SJCRH30 (cell line): ENCODE measurements at places on chromosomes 16 and 17. TPM values are rescaled to one million over a fixed set of nuclear protein-coding genes. Genes with fewer than 3 reads are reported as not detected.

RASD1 gene
- total RNA-seq = not detected in 2 replicates

GPR139 gene
- total RNA-seq = not detected in 2 replicates

KRT20 gene
- 0.08 and 0.28 TPM in 2 replicates for total RNA-seq

ALOX15 gene
- total RNA-seq = 3.0 and 3.6 TPM in 2 replicates

LRRC46 gene
- 0.18 and 0.34 TPM in 2 replicates for total RNA-seq

DNA sequence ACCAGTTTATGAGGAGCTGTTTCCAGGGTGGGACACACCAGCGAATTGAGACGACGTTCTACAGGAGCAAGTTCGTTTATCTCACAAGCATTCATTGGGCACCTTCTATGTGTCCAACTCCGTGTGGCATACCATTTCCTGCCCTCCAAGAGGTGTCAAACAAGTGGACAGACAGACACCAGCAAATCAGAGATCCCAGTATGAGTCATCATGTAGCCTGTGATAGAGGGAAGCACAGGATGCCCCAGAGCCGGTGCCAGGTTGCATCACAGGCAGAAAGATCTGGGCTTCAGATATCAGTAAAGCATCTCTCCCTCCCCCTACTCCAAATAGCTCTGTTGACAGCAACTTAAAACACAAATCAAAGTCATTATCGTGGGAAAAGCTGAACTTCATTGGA is 31.8 kb upstream of the MAF start:
- H3K36me3 ChIP-seq = no peaks in the 10 kb centered on the region
- DNase-seq = no peak
- no peak overlapping the region for H3K4me3 ChIP-seq
- H3K27me3 ChIP-seq = no peaks in the 10 kb centered on the region
- no peak overlapping the region for H3K27ac ChIP-seq

TRPV3 gene
- total RNA-seq = 1.6 and 2.0 TPM in 2 replicates

NDUFB10 gene
- total RNA-seq = 157 and 169 TPM in 2 replicates

DNA sequence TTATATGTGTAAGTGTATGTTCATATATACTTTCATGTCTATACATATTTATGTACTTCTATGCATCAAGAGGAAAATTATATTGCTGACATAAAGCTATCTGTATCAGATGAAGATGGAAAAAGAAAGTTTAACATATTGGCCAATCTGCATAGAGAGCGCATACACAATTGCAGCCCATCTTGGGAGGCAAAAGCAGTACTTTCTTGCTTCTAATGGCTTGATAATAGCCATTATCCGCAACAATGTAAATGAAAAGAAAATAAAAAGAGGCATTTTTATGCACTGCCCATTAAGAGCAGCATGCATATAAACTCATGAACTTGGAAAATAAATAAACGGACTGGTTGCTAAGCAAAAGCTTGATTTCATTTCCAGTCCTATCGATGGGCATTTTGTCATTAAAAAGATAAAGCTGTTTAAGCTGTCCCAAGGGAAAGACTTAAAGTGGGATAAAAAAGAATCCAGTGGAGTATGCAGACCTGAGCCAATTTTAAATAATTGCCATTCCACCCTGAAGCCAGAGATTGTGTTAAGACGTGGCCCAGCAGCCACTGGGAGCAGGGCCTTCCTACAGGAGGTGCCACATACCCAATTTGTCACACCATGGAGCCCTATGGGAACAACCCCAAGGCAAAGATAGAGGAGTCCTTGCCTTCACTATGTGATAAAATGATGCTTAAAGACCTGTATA is 183.6 kb upstream of the CDH11 start:
- peaks cover 36% of the 10 kb centered on the region for H3K4me1 ChIP-seq
- H3K27ac ChIP-seq = peak overlapping the region; percentile 35
- no peaks in the 10 kb centered on the region for H3K27me3 ChIP-seq
- peak; percentile 88 for DNase-seq

- no peak for DNase-seq
- H3K36me3 ChIP-seq = peaks cover 45% of the 10 kb centered on the region
- H3K4me1 ChIP-seq = no peaks in the 10 kb centered on the region
- H3K4me3 ChIP-seq = no peak overlapping the region
- no peaks in the 10 kb centered on the region for H3K27me3 ChIP-seq
These were observed 24.9 kb downstream of the PLCD3 start for GRCh38 chr17:45107293-45108010.

- H3K27me3 ChIP-seq = no peaks in the 10 kb centered on the region
- peak within 1 kb of the TSS; percentile 90 for H3K4me3 ChIP-seq
- H3K4me1 ChIP-seq = no peaks in the 10 kb centered on the region; the same call in 1 of the 2 replicates
- peak; percentile 100 for DNase-seq
These were observed at the start of gene HEXIM2 for GRCh38 chr17:45161288-45162024. Gene HEXIM2, plus strand, starts transcription at chr17:45161875. Its CDS starts 919 bp downstream, at chr17:45162794.

MMP2 gene
- total RNA-seq = 142 and 145 TPM in 2 replicates

GJD3 gene
- total RNA-seq = not detected in 2 replicates

GRCh38 chr17:77942112-77942988 is 16.2 kb upstream of the TNRC6C start:
- no peak overlapping the region for H3K4me3 ChIP-seq
- H3K36me3 ChIP-seq = no peaks in the 10 kb centered on the region
- H3K27ac ChIP-seq = no peak overlapping the region
- H3K27me3 ChIP-seq = peaks cover 19% of the 10 kb centered on the region

GRCh38 chr17:20072692-20072992 is 63.5 kb downstream of the SPECC1 start:
- H3K4me1 ChIP-seq = no peaks in the 10 kb centered on the region
- peaks cover 9% of the 10 kb centered on the region; the same call in 1 of the 2 replicates for H3K27me3 ChIP-seq
- no peak overlapping the region for H3K27ac ChIP-seq
- H3K4me3 ChIP-seq = no peak overlapping the region

SLC16A5 gene
- total RNA-seq = 0.04 TPM in 1 of 2 replicates, not detected in the other

GRCh38 chr17:66412857-66413558 is 110.6 kb downstream of the PRKCA start:
- no peak overlapping the region for H3K4me3 ChIP-seq
- H3K4me1 ChIP-seq = peaks cover 28% of the 10 kb centered on the region
- DNase-seq = no peak
- no peaks in the 10 kb centered on the region for H3K27me3 ChIP-seq

HOXB5 gene
- 0.51 and 0.61 TPM in 2 replicates for total RNA-seq

DNA sequence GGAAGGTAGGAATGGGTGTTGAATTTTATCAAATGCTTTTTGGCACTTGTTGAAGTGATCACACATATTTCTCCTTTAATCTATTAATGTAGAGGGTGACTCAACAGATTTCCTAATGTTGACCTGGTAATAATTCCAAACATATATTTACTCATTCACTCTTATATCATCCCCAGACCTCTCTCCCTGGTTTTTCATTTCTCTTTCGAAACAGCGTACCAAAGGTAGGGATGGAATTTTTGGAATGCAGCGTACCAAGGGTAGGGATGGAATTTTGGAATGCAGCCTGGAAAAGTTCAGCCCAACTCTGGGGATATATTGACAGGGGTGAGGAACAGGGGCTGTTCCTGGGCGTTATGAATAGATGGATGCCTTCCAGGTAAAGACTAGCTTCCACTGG is 7.3 kb downstream of the KIF18B start:
- H3K36me3 ChIP-seq = peaks cover 57% of the 10 kb centered on the region
- H3K27me3 ChIP-seq = no peaks in the 10 kb centered on the region
- DNase-seq = no peak
- 0 out of 2 replicates have a peak, but pooled peaks cover 3% of the 10 kb centered on the region for H3K4me1 ChIP-seq
- H3K4me3 ChIP-seq = no peak overlapping the region

DNA sequence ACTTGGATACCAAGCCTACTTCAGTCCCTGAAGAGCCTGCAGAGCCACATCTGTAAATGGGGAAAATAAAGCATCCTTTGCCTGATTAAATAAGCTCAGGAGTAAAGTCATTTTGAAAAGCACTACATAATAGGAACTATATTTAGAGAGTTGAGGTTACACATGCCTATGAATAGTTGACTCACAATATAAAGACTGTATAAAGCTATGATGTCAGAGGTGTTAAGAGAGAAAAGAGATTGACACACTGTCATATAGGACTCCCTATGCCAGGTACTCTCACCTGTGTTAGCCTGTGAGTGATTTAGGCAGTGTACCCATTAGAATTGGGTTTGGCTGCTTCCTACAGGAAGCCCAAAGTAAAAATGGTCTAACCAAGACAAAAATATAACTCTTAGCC is 87.7 kb upstream of the CRHR1 start:
- H3K27me3 ChIP-seq = no peaks in the 10 kb centered on the region; the same call in none of the 2 replicates
- H3K27ac ChIP-seq = no peak overlapping the region

GRCh38 chr17:34117332-34117731 is 137.8 kb upstream of the CCL2 start:
- DNase-seq = no peak
- H3K27me3 ChIP-seq = no peaks in the 10 kb centered on the region
- H3K4me1 ChIP-seq = no peaks in the 10 kb centered on the region
- no peak overlapping the region for H3K27ac ChIP-seq

- no peaks in the 10 kb centered on the region for H3K4me1 ChIP-seq
- H3K4me3 ChIP-seq = no peak overlapping the region
- H3K27ac ChIP-seq = no peak overlapping the region
- H3K36me3 ChIP-seq = no peaks in the 10 kb centered on the region
- DNase-seq = no peak
These were observed 190.1 kb upstream of the FOXF1 start for GRCh38 chr16:86320237-86320595.

GRCh38 chr16:70520612-70521297 is 2.6 kb downstream of the COG4 start:
- H3K4me1 ChIP-seq = peaks cover 3% of the 10 kb centered on the region; the same call in 1 of the 2 replicates
- H3K27ac ChIP-seq = no peak overlapping the region
- DNase-seq = no peak

DNA sequence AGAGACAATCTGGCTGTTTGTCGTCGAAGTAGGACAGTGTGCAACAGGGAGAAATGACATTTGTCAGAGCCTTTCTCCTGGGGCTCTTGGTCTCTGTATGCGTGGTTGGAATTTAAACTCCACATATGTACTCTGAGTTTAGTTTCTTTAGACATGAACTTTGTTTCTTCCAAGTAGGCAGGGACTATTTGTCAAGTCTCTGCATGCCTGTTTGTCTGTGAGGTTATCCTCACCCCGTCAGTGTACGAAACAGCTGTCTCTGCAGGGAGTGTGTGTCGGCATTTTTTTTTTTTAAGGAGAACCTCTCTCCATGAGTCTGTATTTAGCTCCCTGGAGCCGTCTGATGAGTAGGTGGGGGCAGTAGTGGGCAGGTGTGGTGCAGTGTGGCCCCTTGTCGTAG is 29.7 kb downstream of the NDEL1 start:
- H3K36me3 ChIP-seq = no peaks in the 10 kb centered on the region
- peak; percentile 12 for DNase-seq
- peaks cover 11% of the 10 kb centered on the region for H3K4me1 ChIP-seq
- H3K27ac ChIP-seq = peak overlapping the region; percentile 22; the same call in 1 of the 2 replicates

DPEP3 gene
- total RNA-seq = not detected in 2 replicates

DNA sequence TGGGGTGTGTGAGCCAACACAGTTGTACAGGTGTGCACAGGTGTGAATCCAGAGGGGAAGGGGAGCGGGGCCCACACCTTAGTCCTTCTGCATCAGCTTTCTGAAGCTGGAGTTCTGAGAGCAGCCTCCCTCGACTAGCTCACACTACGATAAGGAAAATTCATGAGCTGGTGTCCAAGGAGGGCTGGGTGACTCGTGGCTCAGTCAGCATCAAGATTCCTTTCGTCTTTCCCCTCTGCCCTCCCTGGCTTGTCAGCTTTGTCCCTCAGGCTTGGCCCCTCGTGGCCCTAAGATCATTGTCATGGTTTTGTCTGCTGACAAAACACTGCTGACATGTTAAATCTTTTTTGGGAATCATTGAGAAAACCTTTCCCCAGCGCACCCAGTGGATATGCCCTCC is 47.5 kb downstream of the OR1D5 start:
- DNase-seq = no peak
- no peak overlapping the region for H3K27ac ChIP-seq

NEUROD2 gene
- 0.20 TPM in 1 of 2 replicates, not detected in the other for total RNA-seq

- H3K4me1 ChIP-seq = peaks cover under 1% of the 10 kb centered on the region
- no peak for DNase-seq
- no peaks in the 10 kb centered on the region for H3K27me3 ChIP-seq
- peaks cover 42% of the 10 kb centered on the region for H3K36me3 ChIP-seq
- H3K27ac ChIP-seq = no peak overlapping the region
These were observed 4.2 kb upstream of the ARL2BP start for GRCh38 chr16:57240851-57241250.

GRCh38 chr16:56346131-56346890 is 79.0 kb downstream of the AMFR start:
- no peaks in the 10 kb centered on the region for H3K36me3 ChIP-seq
- DNase-seq = no peak
- no peak overlapping the region for H3K4me3 ChIP-seq
- H3K4me1 ChIP-seq = no peaks in the 10 kb centered on the region
- no peaks in the 10 kb centered on the region for H3K27me3 ChIP-seq
- H3K27ac ChIP-seq = no peak overlapping the region

GRCh38 chr17:2959371-2960130 is 103.9 kb downstream of the OR1D5 start:
- H3K36me3 ChIP-seq = no peaks in the 10 kb centered on the region
- no peaks in the 10 kb centered on the region for H3K27me3 ChIP-seq
- peak overlapping the region; percentile 92 for H3K27ac ChIP-seq
- no peak for DNase-seq
